ENCODE measurements at places on chromosomes 5 and 9.

DNA sequence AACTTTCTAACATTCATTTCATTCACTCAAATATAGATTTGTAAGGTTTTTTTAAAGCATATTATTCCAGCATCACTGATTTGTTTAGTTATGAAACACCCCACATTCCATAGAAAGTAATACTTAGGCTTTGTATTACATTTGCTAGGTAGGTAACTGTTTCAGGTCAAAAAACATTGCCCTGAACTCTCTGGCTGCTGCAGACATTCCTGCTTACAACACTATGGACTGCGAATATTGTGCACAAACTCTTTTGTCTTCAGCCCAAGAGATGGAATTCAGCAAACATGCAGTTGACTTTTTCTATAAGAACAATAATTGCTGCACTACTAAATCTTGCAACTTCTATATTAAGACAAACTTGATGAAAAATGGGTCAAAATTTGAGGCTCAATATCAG, 301.0 kb downstream of the ARL15 start:
- no peak for DNase-seq

GRCh38 chr5:131067636-131068035, 97.4 kb downstream of the HINT1 start:
- no peak for DNase-seq

DNA sequence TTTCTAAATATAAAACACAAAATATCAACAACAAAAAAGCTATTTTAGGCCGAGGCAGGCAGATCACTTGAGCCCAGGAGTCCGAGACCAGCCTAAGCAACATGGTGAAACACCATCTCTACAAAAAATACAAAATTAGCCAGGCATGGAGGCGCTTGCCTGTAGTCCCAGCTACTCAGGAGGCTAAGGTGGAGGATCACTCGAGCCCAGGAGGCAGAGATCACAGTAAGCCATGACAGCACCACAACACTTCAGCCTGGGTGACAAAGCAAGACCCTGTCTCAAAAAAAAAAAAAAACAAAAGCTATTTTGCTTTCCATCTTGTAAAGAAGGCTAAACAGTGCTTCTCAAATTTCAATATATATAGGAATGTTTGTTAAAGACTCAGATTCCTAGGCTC, 11.3 kb downstream of the C5orf15 start:
- DNase-seq = no peak

DNA sequence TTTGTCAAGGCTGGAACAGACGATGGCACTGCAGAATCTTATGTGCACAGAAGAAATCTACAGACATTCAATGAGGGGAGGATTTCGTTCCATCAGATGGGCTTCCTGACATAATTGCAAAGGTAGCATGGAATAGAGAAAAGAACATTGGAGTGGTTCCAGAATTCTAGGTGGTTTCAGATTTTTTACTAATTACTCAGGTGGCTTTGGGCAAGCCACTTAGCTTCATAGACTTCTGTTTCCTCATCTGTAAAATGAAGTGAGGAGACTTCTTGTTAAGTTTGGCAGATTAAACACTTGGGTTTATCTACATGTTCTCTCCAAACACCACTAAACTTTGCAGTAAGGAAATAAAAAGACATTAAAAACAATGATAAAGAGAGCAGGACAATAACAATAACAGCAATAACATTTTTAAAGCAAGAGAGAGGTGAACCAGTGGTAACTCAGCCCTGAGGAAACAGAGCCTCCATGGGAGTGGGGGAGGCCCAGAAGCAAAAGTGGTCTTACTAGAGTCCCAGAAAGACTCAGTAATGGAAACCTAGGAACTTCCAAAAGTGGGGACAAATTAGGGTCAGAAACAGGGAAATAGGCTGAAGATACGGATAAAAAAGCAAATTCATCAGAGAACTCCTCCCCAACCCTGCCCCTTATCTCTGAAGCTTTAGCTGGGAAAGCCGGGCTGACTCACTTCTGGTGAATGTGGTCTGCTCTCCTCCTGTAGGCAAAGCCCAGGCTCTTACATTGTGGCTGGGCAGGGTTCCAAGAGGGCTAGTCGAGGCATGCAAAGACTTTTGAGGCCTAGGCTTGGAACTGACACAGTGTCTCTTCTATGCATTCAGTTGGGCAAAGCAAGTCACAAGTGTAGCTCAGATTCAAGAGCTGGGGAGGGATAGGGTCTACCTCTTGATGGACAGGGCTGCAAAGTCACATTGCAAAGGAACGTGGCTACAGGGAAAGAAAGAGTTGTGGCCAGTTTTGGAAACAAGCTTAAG, 11.8 kb upstream of the ACTBL2 start:
- DNase-seq = peak; percentile 56

- DNase-seq = no peak
Measured at GRCh38 chr5:58849921-58850667, 267.2 kb downstream of the RAB3C start.

GRCh38 chr9:127233550-127233949, 31.0 kb upstream of the GARNL3 start:
- no peak for DNase-seq

DNA sequence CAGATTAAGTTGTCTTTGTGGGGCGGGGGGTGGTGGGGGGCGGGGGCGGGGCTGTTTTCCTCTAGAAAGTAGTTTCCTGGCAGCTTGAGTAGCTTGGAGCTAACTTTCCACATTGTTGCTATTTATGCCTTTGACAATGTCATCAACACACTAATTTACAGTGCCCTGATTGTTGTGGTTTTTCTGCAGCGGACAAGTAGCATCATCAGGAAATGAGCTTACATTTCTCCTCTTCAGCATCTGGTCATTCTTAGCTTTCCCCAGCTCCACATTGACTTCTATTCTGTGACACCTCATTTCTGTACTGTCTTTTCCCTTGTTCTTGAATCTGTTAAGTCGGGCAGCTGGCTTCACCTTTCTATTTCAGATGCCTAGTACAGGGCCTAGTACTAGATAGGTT, 112.3 kb upstream of the RAD23B start:
- no peak for DNase-seq

DNA sequence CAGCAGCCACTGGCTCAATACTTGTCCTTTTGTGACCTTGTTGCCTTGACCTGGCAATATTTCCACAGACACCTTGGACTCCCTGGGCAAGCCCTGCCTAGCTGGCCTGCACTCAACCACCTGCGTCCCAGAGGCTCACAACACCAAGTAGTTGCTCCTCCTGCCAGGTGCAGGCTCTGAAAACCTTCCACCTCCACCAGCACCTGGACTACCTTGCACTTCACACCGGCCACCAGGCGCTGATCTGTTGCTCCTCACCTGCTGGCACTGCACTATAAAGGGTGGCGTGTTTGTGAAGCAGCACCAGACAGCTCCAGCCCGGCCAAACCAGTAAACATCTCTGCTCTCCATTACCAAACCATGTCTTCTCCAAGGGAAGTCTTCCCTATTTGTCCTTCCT, 997.7 kb downstream of the PTPRD start:
- no peak for DNase-seq

DNA sequence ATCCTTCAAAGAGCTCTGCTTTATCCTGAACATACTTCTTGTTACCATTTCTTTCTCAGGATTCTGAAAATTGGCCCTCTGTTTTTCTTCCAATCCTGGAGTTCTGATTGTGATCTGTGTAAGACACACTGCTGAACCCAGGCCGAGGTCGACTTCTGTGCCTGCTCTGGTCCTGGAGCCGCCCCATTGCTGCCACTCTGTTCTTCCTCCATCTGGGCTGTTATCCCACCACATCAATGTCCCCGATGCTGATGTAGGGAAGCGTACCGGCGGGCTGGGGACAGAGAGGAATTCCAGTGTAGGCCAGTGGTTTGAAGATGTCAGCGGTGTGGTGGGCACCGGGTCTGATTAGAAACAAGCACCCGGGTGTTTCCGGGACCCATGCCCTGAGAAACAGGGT, 102.5 kb downstream of the LIFR start:
- no peak for DNase-seq

- DNase-seq = no peak
Measured at GRCh38 chr5:20230010-20230409, 242.0 kb upstream of the CDH18 start.
